Fibroblast of skin of left biceps (primary cell): ENCODE measurements at places on chromosomes 16 and 17.

DNA sequence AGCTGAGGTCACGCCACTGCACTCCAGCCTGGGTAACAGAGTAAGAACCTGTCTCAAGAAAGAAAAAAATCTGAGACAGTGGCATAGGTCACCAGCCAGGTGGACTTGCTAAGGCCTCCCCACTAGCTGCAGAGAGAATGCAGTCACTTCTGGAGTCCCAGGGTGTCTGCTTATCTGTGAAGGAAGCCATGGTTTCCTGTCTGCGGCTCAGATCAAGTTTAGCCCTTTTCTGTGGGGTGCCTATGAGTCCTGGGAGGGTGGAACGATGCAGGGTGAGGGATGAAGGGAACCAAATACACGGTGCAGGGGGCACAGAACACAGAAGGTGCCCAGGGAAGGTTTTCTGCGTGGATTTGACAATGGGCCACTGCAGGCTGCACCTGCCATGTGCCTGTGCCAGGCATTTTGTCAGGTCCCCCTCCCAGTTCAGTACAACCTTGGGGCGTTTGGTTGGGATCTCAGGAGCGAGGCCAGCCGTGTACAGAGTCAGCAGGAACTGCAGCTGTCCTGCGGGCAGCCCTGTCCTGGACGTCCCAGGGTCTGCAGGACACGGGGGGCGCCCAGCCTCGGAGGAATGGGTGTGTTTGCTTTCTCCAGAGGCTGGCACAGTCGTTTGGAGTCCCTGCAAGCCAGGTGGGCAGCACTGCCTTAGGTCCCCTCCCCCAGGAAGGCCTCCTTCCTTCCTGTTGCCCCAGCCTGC, 41.8 kb downstream of the RAB11FIP4 start:
- no peak for DNase-seq

DNA sequence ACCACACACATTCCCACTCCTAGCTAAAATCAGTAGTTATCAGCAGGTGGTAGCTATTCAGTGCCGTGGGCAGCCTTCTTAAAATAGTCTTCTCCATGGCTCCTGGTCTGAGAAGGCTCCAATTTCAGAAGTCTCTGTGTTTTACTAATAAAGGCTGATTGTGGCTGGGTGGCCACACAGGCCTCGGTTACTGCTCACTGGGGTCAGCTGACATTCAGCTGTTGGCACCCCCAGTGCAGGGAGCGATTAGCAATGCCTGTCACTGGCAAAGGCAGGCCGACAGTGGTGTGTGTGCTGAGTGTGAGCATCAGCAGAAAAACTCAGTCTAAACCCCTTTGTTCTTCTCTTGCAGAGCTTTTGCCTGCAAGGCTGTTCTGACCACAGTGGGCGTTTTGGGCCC, 16.6 kb upstream of the DBNDD1 start:
- no peak for DNase-seq

- DNase-seq: no peak
Observed at GRCh38 chr16:89898201-89898967, 20.3 kb upstream of the MC1R start.

DNA sequence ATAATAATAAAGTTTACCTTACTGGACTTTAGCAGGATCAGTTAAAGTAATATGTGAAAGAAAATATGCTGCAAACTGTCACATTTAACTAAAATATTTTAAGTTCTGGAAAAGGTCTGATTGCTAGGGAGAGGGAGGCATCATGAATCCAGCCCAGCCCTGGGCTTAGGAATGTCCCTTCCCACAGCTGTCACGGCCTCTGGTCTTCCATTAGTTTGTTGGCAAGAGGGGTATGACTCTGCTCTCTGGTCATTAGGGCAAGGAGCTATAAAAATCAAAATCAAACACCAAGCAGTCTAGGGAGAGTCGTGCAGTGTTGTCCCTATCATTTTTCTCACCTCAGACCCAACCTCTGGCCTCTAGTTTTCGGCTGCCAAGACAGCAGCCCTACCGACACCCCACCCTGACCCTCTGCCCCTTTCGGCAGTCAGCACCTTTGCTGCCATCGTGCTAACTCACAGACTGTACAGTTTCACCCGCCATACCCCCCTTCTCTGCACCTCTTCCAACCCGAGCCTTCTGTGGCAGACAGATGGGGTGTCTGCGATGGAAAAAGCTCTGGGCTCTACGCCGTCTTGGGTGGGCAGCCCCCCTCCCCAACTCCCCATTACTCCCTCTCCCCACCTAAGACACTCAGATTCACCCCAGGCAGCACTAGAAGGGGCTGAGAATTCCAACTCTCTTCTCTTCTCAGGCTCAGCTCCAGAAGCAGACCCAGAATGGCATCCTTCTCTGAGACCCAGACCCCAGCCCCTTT, 41.4 kb downstream of the NEUROD2 start:
- no peak for DNase-seq

GRCh38 chr17:4436846-4437245, 3.1 kb downstream of the SPNS3 start:
- no peak for DNase-seq

DNA sequence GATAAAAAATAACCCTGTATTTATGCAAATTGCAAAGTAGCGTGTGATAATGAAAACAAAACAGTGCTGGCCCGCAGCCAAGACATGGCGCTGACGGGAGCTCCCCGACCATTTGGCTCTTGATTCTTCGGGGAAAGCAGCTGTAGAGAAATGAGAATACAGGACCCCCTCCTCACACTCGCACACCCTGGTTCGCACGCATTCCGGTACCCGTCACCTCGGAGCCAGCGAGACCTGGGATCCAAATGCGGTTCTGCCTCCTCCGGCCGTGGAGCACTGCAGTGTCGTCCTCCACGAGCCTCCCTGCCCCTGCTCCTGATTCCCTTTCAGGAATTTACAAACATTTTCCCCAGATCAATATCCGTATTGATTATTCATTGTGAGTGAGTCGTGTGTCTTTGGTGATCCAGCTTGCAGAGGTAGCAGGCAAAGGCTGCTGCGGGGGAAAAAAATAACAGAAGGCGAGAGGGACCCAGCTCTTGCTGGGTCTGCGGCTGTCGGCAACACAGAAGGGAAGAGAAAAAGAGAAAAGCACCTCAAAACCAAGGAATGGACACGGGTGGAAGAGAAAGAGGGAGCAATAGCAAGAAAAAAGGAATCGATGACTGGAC, 184.1 kb upstream of the ZFHX3 start:
- no peak for DNase-seq

DNA sequence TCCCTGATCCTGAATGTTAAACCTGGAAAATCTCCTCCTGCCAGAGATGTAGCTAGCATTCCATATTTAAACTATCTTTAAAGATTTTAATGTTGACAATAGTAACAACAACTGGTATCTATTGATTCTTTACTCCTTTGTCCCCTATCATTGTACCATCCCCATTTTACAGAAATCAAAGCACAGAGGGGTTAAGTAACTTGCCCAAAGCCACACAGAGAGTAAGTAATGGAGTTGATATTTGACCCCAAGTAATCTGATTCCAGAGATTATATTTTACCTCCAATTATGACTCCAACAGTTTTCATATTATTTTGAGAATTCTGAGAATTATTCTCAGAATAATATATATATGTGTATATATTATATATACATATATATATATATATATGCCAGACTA, 37.7 kb upstream of the RGS9 start:
- no peak for DNase-seq

- no peak for DNase-seq
Observed at GRCh38 chr16:54923055-54923473, 7.6 kb upstream of the IRX5 start.

- DNase-seq: peak; percentile 75
Observed at GRCh38 chr16:88772871-88773811, 11.9 kb downstream of the PIEZO1 start.

- DNase-seq: no peak
Observed at GRCh38 chr17:80683625-80684104, 139.0 kb downstream of the RPTOR start.

DNA sequence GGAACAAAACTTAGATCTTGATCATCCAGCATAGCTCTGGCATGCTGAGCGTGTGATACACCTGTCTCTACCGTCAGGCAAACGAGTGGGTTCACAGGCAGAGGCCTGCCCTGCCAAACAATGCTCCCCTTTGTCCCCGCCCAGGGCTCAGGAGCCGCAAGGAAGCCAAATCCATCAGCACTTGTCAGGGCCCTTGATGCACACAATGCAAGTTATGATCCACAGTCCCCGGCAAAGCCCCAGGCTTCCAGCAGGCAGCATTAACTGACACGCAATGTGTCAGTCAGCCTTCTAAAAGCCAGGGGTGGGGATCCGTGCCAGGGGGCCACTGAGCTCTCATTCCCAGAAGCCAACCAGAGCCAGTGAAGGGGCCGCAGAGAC, 460.9 kb downstream of the SLC39A11 start:
- no peak for DNase-seq

DNA sequence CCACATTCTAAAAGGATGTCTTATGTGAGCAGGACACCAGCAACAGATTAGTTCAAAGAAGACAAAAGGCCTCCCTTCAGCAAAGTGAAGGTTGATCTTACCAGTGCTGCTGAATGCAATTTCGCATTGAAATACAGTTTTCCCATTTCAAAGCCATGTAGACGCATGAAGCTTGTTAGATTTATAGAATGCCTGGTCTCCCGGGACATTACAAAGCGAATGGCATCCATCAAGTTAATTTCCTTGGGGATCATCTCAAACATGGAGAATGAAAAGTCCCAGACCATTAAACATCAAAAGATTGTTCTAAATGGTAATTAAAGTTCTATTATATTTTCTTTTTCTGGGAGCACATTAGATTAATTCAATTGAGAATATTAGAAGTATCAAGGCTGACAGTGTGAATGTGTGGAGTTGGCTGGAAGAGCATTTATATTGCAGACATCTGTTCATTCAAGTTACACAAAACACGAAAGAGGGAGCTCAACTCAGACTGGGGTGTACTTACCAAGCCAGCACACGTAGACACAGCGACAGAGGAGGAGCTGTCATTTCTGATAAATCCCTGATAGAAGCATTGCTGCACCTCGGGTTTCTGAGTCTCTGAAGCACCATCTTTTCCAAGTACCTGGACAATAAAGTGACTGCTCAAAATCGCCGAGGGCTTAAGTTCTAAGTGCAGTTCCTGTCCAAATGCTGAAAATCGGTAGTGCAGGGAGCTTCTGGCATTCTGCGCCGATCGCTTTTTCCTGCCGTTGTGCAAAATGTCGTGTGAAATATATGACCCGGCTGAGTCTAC, 3.8 kb downstream of the ADAMTS18 start:
- DNase-seq: no peak

- DNase-seq: no peak
Observed at GRCh38 chr17:28597606-28598383, 1.0 kb downstream of the SPAG5 start.

GRCh38 chr16:66926961-66927436, 1.7 kb upstream of the RRAD start:
- no peak for DNase-seq

DNA sequence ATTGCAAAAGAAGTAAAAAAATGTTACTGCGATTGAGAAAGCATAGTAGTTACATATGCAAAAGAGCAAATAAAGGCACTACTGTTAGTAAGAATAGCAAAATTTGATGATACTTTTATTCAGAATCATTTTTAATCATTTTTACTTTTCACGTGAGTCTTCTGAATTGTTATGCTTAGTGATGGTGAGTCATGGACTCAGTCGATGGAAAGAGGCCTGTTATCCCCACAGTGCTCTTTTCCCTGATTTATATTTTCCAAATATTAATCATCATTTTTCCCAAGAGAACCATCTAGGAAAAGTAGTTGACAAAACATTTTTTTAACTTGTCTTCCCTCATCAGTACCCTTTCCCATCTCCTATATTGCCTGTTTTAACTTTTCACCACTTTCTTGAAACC, 181.1 kb downstream of the CHD9 start:
- no peak for DNase-seq

DNA sequence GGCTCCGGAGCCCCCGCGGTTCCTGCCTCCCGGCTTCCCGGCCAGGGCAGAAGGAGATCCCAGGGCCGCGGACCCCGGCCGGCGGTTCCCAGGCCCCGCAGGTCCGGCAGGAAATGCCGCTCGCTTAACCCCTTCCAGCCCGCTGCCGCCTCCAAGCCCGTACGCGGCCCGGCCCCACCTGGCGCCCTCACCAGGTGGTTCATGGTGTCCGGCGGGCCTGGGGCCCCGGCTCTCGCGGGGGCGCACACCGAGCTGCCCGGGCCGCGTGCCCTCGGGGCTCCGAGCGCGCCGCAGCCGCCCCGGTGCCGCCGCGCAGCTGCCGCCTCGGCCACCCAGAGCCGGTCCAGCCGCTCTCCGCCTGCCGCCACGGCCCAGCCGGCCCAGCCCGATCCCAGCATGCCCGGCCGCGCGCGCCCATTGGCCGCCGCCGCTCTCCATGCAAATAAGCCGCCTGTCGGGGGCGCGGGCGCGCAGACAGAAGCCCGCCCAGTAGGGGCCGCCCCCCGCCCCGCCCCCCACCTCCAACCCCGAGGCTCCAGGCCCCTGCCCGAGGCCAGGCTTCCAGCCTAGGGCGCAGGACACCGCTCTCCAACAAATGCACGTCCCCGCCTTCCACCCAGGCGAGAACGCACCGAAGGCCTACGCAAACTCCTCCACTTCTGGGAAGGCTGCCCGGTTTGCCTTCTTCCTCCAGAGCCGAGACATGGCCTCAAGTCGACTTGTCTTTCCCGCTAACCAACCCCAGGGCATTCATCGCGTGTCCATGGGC, at the start of gene BCAR1:
Gene BCAR1 (minus strand): TSS at position 345 of the 769 bp plus-strand sequence. CDS start 142 bp downstream, at position 203.
- peak; percentile 48 for DNase-seq

- DNase-seq: no peak
Observed at GRCh38 chr16:86948046-86948445, 369.1 kb downstream of the C16orf95 start.

GRCh38 chr17:35010093-35010492, 29.8 kb downstream of the LIG3 start:
- DNase-seq: no peak

GRCh38 chr17:1606352-1606985, 22.2 kb downstream of the SLC43A2 start:
- no peak for DNase-seq

DNA sequence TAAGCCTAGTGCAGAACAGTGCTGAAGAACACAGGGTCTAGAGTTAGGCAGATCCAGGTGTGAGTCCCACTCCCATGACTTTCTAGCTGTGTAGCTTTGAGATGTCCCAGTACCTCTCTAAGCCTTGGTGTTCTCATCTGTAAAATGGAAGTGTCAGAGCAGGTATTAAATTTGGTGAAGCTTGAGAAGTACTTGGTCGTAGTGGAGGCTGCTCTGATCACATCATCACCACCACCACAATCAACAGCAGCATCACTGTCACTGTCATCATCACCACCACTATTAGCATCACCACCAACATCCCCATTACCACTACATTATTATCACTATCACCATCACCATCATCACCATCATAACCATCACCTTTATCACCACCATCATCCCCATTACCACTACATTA, 132.1 kb downstream of the CMIP start:
- no peak for DNase-seq

DNA sequence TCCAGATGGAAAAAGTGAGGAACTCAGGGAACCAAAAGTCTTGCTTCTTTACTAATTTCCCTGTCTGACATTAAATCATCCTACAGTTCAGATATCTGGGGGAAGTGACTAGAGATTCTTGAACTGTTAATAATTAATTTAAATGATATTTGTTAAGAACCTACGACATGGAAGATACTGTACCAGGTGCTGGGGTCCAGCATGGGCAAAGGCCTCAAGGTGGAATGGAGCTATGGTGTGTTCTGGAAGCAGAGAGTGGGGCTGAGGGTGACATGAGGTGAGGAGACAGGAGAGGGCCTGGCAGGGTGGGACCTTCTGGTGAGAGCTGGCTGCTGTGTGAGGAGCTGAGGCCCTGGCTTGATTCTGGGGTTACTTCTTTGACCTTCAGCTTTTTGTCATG, 6.0 kb upstream of the CCL2 start:
- DNase-seq: no peak
